ENCODE measurements at places on chromosomes 16 and 17.

DNA sequence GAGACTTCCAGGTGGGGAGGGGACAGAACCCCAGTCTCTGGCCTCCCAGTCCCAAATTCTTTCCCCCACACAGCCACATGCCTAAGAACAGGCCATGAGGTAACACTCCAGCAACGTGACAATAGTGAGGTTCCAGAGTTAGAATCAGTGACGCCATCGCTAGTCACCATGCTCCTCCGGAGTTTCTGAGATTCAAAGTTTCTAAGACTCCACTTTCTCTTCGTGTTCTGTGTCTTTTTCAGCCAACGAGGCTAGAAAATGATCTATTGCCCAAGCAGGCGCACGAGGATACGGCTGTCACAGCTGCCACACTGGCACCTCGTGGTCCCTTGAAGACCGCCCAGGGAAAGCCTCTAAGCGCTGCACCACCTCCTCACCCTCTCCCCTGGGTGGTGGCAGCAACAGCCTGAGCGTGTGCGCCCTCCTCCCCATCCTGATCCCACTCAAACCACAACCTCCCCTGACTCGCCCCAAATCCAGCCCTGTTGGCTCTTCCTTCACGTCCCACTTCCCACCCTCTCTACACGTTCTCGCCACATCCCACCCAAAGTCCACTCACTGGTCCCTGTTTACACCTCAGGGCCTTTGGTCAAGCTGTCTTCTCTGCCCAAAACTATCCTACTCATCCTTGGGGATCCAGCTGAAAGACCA is 1.0 kb downstream of the MCRIP1 start:
- DNase-seq, result peak; percentile 37

GRCh38 chr17:45131616-45132319 is 547 bp downstream of the PLCD3 start:
- peak; percentile 48 for DNase-seq

DNA sequence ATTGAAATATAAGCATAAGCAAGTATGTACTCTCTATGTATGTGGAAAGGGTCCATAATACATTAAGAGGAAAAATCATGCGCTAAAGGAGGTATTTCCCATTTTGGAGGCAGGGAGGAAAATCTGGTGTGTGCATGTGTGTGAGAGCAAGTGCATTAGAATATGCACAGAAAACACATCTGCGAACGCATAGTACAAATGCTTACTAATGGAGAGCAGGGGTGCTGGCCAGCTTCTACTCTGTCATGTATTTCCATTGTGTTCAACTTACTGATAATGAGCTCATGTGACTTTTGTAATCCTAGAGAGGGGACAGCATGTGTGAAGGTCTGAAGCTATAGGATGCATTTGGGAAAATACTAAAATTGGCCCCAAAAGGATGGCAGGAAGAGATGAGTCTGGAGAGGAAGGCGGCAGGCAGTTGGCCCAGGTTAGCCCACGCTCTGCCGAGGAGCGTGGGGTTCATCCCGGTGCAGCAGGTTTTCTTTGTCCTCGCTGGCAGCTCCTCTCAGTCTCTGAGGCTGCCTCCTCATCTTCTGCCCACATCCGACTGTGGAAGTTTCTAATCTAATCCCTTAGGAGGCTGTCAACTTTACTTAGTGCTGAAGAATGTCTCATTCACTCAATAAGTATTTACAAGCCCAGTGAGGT is 17.8 kb upstream of the KSR1 start:
- no peak for DNase-seq

DNA sequence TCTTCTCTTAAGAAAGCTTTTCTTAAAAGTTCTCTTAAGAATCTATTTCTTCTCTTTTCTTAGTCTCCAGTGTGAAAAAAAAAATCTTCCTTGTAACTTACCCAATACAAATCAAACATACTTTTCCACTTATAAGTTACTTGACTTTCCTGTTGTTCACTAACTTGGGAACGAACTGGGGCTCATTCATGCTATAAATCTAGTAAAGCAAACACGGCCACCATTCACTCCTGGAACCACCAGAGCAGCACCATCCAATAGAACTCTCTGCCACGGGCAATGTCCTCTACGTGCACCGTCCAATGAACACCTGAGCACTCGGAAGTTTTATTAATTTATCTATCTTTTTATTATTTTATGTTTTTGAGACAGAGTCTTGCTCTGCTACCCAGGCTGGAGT is 20.8 kb downstream of the SRP68 start:
- no peak for DNase-seq

DNA sequence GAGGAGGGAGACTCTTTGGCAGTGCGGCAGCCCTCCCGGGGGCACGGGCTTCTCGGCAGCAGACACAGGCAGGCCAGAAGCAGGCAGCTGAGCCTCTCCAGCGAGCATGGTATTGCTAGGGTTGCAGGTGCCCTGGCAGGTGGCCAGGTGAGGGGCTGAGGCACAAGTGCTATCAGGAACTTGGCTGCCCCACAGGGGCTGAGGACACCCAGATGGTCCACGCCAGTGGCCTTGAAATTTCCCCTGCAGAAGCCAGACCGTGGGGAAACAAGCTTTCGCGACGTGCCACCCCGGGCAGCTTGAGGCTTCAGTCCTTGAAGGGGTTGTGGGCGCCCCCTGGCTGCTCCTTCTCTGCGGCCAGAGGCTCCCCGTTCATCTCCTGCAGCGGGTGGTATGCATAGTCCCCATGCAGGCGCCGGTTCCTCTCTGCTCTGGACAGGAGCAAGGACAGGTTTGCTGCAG is 8.5 kb downstream of the NAGPA start:
- no peak for DNase-seq

DNA sequence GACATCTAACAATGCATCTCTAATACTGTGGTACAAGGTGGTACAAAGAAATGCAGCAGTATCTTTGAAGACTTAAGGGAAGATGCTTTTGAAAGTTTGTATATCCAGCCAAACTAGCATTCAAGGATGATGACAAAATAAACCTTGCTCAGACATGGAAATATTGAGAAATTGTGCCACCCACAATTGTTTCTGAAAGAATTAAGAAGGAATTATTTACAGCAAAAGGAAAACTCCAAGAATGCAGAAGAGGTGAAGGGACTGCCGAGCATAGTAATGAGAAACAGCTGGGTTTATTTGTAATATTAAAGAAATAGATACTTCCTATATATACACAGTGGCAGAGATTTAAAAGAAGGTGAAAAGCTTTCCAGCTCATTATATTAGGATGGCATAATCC is 29.5 kb downstream of the PMFBP1 start:
- no peak for DNase-seq

DNA sequence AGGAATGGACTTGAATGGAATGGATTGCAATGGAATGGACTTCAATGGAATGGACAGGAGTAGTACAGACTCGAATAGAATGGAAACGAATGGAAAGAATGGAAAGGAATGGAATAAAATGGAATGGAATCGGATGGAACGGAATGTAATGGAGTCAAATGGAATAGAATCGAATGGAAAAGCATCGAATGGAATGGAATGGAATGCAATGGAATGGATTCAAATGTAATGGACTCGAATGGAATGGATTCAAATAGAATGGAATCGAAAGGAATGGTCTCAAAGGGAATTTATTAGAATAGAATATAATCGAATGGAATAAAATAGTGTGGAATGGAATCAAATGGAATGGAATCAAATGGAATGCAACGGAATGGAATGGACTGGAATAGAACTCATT is 484.9 kb upstream of the WSB1 start:
- DNase-seq, result no peak

GRCh38 chr17:32604966-32605365 is 118.2 kb downstream of the CDK5R1 start:
- no peak for DNase-seq

GRCh38 chr16:17289674-17290635 is 180.8 kb downstream of the XYLT1 start:
- no peak for DNase-seq

GRCh38 chr16:66515596-66516508 is 34.1 kb downstream of the TK2 start:
- no peak for DNase-seq

DNA sequence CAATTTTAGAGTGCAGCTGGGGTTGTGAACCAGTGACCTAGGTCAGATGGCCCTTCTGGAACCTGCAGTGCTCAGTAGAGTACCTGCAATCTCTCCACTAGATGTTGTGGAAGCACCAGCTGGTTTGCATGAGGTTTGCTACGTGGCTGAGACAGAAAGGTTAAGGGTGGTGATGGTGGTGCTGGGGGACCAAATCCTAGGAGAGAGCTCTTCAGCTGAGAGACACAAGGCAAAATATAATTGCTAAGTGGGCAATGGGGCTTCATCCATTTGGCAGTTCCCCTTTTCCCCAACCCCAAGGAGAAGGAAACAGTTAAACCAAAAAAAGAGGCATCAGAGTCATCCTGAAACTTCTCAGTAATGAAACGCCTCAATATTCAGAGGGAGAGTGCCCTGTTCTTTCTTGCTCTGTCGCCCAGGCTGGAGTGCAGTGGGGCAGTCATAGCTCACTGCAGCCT is 13.9 kb downstream of the ITPRIPL2 start:
- DNase-seq, result no peak

DNA sequence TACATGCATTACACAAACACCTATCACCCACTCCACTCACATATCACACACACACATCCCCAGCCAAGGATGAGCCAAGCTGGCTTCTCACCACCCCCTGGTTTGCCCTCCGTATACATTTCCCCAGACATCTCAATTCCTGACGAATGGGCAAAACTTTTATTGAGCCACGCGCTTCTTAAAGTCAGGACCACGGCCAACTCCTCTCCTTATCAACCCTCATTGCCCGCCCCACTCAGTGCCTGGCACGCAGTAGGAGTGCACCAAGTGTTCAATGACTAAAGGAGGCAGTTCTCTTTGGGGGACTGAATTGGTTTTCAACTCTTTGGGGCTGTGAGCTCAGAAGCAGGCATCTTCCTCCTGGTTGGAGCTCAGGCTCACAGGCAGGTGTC is 22.5 kb upstream of the C16orf78 start:
- DNase-seq, result no peak

GRCh38 chr17:37327341-37328090 is 48.3 kb upstream of the C17orf78 start:
- DNase-seq, result no peak

DNA sequence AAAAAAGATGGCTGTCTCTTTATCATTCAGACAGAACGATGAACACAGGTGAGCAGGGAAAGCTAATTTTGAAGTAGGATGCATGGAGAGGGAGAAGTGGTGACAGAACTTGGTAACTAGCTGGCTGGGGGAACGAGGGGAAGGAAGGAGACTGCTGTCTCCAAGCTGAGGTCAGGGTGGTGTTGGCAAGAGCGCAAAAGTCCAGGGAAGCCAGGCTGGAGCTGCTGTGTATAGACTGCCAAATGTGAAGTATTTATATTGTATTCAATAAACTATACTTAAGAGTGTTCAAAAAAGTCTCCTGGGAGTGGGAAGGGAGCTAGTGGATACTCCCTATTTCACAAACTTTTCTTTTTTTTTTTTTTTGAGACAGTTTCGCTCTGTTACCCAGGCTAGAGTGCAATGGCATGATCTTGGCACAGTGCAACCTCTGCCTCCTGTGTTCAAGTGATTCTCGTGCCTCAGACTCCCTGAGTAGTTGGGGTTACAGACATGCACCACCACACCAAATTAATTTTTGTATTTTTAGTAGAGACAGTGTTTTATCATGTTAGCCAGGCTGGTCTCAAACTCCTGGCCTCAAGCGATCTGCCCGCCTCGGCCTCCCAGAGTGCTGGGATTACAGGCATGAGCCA is 8.2 kb downstream of the TMEM106A start:
- no peak for DNase-seq

- DNase-seq, result no peak
These were observed 20.6 kb downstream of the RPH3AL start for GRCh38 chr17:332023-332422.

GRCh38 chr17:29864615-29865014 is 65.4 kb downstream of the SSH2 start:
- DNase-seq, result no peak

DNA sequence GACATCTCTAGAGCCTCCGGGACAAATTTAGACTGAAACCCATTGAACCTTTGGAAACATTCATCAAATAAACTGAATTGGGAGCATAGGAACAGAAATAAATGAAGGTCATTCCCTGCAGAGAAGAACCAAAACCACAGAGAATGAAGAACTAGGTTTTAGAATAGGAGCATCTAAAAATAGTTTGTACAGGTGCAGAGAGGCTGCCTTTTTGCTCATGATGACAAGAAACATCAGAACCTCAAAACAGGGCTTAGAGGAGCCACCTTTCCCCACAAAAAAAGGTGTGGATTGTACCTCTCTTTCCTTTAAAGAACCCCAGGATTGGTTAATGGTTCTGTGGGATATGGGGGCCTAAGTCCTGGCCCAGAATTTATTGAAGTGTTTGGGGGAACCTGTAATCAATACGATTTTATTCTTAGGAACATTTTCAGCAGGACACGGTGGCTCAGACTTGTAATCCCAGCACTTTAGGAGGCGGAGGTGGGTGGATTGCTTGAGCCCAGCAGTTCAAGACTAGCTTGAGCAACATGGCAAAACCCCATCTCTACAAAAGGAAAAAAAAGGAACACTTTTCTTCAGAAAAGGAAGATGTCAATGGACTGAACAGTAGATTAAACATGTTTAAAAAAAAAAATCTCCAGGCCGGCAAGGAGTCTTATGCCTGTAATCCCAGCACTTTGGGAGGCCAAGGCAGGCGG is 37.7 kb upstream of the SLC47A1 start:
- no peak for DNase-seq

DNA sequence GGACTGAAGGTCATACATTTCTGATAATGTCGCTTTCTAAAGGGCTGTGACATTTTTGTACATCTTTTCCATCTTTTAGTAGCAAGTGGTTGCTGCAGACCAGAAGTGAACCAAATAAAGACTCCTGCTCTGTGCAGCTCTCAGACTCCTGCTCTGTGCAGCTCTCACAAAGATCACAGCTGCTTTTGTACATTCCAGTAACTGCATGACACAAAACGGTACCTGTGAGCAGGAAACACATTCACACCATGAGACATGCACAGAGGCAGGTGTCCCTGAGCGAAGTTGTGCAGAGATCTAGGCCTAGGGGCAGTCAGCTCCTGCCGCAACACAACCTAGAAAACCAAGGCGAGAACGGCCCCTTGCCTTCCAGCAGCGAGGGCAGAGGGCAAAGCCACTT is 67.5 kb downstream of the KLHDC4 start:
- DNase-seq, result no peak

DNA sequence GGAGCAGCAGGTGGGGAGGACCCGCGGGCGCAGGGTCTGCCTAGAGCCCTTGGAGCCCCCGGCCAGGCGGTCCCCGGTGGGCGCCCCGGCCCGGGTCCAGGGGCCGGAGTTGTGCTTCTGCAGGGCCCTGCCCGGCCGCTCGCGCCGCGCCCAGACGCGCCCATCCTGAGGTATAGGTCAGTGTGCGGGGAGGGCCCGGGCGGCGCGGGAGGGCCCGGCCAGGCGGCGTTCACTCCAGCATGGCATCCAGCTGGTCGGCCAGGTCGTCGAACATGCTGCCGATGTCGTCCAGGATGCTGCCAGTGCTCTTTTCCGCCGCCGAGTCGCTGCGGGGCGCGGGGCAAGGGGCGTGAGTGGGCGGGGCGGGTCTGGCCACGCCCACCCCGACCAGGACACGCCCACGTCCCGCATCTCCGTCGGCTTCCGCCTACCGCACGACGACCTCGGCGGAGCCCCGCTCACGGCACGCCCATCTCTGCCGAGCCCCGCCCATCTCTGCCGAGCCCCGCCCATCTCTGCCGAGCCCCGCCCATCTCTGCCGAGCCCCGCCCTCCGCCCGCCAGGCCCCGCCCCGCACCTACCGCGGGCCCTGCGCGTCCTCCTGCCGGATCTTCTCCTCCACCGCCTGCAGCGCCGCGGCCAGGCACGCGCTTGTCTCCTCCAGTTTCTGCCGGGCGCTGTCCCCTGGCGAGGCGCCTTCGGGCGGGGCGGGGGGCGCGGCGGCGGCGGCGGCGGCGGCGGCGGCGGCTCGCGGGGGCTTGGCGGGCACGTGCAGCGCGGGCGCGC is 17.9 kb downstream of the CASKIN1 start:
- DNase-seq, result peak; percentile 41

All from naive thymus-derived CD8-positive, alpha-beta T cell (primary cell).